ENCODE measurements at places on chromosomes 4 and X.

DNA sequence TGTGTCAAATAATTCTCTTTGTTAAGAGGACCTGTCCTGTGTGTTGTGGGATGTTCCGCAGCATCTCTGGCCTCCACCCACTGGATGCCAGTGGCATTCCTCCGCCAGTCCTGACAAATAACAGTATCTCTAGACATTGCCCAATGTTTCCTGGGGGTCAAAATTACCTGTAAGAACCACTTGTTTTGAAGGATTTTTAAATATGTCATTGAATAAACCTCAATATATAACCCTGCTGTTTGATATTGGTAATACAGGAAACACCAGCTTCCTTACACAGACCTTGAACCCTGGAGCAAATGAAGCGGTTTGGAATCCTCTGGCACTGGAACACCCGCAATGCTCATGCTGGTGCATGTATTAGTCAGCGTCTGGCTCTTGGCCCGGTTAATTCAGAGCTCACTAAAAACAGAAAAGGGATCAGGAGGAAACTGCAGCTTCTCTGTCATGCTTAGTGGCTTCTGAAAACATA lies 101.3 kb downstream of the TBL1X start:
- DNase-seq = peak; percentile 27

GRCh38 chrX:100090931-100091330 lies 319.1 kb downstream of the PCDH19 start:
- no peak for DNase-seq

DNA sequence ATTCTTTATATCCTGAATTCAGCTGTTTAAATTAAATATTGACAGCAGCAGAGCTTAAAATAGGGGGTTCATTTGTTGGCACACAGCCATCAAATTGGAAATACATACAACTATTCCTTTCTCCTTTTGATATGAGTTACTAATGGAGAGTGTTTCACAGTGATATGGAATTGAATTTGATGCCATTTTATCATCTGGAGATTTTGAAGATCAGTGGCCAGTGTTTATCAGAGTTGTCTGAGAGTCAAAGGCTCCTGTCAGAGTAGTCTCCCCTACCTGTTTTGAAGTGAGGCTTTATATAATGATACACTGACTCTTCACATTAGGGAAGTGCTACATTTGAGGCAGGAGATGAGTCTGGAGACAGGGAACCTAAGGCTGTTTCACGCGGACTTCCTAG lies 1286.3 kb downstream of the TECRL start:
- DNase-seq = no peak

DNA sequence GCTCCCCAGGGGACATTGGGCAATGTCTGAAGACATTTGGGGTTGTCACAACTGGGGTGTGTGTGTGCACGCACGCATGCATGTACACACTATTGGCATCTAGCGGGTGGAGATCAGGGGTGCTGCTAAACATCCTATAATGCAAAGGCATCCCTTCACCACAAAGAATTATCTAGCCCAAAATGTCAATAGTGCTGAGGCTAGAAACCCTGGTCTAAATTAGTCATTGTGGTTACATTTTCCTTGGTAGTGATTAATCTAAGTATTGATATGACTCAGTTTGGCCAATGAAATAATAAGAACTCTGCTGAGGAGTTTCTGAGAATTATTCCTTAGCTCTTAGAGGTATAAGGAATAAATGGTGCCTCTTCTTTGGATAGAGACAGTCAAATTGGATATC lies 200.2 kb downstream of the CLCN4 start:
- no peak for DNase-seq

DNA sequence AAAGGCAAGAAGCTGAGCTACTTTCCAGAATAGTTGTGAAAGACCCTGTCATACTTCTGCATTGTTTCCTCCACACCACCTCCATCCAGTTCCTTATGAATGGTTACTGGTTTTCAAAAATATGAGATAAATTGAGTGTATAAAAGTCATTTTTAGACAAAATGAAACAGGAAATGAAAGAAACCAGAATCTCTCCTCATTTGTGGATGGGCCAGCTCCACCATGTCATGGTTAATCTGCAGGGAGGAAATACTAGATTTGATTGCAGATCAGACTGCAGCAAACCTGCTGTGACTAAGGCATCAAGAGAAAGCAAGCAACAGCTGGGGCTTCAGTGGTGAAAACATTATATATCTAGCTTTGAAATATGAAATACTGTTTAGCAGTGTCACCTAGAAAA lies 23.8 kb downstream of the F9 start:
- no peak for DNase-seq

GRCh38 chrX:46295963-46296362 lies 249.3 kb downstream of the ZNF674 start:
- DNase-seq = no peak

- no peak for DNase-seq
Observed at GRCh38 chrX:108018656-108019381, 26.0 kb upstream of the VSIG1 start.

GRCh38 chr4:176400816-176401461 lies 81.2 kb downstream of the SPCS3 start:
- no peak for DNase-seq

DNA sequence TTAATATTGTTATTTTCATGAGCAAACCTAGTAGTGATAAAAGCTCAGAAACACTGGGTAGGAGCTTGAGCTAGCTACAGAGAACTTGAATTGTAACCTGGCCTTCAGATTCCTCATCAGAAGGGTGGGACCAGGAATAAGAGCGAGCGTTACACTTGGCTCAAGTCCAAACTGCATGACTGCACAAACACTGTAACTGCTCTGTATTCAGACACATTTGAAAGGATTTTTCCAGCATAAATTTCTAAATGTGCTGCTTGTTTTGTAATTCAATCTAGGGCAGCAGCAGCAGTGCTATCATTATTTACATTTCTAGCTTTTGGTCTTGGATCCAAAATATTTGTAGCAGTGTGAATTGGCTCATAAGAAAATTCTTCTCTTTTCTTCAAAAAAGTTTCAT lies 133.0 kb upstream of the TMLHE start:
- no peak for DNase-seq

DNA sequence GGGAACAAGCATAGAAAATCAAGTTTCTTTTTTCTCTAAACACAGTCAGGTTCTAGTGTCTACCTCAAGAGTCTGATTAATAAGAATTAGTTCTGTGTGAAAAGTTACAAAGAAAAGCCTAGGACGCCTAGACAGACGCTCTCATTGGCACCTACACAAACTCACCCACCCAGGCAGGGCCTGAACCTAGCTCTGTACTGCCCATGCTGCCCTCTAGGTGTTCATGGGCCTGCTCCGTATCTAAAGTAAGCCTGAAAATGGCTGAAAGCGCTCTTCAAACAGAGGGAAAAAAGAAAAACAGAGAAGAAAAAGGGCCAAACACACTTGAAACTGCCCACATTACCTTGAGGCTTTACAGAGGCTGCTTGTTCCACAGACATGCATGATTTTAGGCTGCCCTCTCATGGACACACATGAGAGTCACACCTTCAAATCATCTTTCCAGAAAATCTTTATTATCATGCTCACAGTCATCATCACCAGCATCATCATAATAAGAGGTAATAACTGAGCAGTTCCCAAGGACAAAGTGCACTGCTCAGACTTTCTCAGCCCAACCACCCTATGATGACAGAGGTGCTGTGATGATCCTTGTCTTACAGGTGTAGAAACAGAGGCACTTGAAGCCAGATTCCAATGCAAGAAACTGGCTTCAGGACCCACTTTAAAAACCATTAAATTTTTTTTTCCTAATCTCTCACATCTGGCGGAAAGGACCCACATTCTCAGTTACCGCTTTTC lies 49.6 kb downstream of the MAP7D2 start:
- no peak for DNase-seq

DNA sequence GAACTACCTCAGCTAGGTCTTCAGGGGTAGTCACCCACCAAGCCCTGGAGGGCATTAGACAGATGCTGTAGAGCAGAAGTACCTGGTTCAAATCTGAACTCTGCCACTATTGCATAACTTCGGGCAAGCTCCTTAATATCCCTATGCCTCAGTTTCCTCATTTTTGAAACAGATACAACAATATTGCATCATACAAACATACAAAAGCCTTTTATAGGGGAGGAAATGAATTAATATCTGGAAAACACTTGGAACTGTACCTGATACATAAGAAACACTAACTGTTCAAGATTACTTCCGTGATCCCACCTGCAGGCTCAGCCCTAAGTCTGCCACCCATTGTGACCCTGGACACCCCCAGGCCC lies 166.1 kb downstream of the EFNB1 start:
- no peak for DNase-seq

- DNase-seq = no peak
Observed at GRCh38 chr4:69120870-69121269, 24.6 kb downstream of the UGT2B7 start.

GRCh38 chrX:31652650-31653049 lies 580.8 kb upstream of the FTHL17 start:
- DNase-seq = no peak

DNA sequence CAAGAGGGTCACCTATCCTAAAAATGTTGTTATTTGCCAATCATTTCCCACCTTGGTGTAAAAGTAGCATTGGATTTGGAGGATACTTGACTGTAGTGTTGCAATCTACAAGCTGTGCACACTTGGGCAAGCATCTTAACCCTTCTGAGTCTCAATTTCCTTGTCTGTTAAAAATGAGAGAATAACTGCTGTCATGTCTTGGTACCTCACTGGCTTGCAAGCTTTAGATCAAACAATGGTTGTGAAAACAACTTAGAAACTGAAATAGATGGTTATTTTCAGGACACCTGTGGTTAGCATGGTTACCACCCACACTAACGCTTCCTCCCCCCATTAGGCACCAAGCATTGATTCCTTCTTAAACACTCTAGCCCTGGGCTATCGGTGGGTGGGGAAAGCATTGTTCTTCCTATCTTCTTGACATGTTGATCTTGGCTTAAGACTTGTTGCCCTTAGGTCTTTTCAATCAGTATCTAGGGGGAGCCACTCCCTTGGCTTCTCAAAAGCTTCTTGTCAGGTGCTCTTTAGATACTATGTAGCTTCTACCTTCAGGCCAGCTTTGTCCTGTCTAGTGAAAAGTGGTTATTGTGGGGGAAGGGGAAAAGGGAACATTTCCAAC lies 10.6 kb upstream of the AMOT start:
- DNase-seq = no peak

DNA sequence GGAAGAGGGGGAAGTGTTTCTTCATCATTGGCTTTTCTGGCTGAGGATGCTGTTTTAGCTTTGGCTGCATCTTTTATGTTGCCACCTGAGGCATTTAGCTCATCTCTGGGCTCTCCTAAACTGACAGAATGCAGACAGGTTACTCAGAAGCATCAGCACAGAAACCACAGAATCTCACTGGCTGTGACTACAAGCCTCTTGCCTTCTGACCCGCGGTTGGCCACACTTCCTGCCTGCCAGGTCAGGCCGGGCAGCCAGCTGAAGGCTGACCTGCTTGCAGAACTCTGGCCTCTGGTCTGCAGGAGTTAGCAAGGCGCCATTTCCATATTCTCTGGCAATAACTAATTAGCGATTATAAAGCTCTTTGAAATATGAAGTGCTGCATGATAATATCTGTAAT lies 366.5 kb downstream of the MID1IP1 start:
- DNase-seq = no peak

- DNase-seq = no peak
Observed at GRCh38 chr4:130545596-130545995, 1449.6 kb downstream of the C4orf33 start.

DNA sequence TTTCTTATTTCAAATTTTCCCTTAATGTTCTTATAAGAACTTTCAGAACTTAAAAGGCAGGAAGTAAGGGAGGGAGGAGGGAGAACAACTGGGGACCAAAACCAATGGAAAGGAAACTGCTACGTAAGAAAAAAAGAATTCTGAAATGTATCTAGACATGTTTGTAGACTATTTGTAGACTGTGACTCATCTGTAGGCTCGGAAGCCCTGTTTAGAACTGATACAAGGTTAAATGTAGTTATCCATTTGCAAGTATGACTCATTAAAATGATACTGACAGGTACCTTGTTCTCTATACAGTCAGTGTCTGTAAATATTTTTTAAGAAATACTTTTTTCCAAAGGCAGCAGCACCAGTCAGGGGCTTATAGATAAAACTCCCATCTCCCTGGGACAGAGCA lies 202.0 kb downstream of the DHX15 start:
- no peak for DNase-seq

GRCh38 chr4:11748164-11748872 lies 319.6 kb upstream of the HS3ST1 start:
- no peak for DNase-seq

DNA sequence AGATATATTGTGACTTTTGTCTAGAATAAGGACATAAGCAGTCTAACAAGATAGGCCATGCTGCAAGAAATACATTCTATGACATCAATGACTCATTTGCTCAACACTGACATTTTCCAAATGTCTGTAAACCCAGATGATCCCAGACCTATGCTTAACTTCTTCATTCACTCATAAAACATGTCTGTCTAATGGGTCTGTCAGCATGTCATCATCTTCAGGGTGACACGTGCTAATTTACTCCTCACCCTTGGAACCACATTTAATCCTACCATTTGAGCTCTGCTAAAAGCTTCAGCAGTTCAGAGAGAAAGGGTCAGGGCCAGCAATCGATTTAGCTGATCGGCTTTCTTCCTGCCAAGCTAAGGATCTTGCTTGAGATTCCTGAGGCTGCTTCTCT lies 109.4 kb upstream of the MAP3K15 start:
- DNase-seq = no peak

- DNase-seq = no peak
Observed at GRCh38 chr4:138037696-138038095, 204.5 kb downstream of the SLC7A11 start.

GRCh38 chrX:38112566-38112965 lies 106.2 kb downstream of the SYTL5 start:
- no peak for DNase-seq

- DNase-seq = no peak
Observed at GRCh38 chr4:147799986-147800555, 68.2 kb downstream of the ARHGAP10 start.

GRCh38 chrX:13719192-13719856 lies 15.1 kb downstream of the TRAPPC2 start:
- DNase-seq = no peak

DNA sequence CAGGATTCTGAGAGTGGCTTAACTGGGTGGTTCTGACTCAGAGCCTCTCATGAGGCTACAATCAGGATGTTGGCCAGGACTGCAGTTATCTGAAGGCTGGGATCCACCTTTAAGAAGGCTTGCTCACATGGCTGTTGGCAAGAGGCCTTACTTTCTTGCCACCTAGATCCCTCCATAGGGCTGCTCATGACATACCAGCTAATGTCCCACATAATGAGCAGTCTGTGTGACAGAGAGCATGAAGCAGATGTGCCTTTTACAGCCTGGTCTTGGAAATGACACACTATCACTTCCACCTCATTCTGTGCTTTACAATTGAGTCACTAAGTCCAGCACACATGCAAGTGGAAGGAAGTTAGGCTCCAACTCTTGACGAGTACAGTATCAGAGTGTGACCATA lies 4.3 kb upstream of the RBM3 start:
- DNase-seq = no peak
